AG20443 (cell line): ENCODE measurements at places on chromosomes 6 and 20.

GRCh38 chr6:37200085-37200484, 30.1 kb downstream of the PIM1 start:
- DNase-seq, result no peak

DNA sequence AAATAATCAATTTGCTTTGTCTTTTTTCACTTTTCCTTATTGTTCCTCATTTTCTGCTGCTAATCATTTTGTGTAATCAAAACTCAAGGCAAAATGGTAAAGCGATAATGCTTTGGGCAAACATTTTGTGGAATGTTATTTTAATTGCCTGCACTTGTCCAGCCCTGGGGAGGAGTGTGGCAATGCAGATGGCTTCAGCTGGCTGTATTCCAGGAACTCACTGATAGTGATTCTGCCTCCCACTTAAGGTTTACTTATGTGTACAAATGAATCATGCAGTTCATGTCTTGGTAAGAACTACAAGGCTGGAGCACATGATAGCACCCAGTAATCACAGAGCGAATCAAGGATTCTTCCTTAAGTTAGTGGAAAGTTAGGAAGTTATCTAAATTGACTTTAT, 107.8 kb downstream of the COL19A1 start:
- DNase-seq, result no peak

GRCh38 chr6:168133168-168133561, 54.2 kb upstream of the FRMD1 start:
- peak; percentile 85 for DNase-seq

- DNase-seq, result no peak
These were observed 10.2 kb upstream of the SRPK1 start for GRCh38 chr6:35931120-35931561.

DNA sequence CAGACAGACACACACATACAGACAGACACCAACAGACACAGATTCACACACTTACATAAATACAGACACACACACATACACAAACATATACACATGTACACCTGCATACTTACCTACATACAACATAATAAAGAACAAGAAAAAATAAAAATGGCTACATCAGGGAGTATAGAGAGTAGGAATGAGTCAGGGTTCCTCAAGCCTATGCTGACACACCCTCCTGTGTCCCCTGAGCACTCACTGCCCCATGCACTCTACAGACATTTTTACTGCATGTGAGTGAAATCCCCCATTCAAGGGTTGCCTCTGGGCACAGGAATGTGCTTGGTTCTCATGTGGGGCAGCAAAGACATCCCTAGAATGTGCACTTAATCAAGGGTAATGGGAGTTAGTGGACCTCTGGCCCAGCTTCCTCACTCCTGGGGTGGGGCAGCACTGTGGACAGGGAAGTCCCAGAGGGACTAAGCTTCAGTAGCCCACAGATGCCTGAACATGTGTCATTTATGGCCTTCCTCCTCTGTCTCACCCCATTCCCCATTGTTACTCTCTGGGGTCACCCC, 185.9 kb upstream of the FOXA2 start:
- DNase-seq, result no peak

- DNase-seq, result peak; percentile 64
These were observed 37.6 kb downstream of the RSPH3 start for GRCh38 chr6:158962371-158962770.

GRCh38 chr20:42308171-42308570, 690.0 kb upstream of the CHD6 start:
- no peak for DNase-seq

DNA sequence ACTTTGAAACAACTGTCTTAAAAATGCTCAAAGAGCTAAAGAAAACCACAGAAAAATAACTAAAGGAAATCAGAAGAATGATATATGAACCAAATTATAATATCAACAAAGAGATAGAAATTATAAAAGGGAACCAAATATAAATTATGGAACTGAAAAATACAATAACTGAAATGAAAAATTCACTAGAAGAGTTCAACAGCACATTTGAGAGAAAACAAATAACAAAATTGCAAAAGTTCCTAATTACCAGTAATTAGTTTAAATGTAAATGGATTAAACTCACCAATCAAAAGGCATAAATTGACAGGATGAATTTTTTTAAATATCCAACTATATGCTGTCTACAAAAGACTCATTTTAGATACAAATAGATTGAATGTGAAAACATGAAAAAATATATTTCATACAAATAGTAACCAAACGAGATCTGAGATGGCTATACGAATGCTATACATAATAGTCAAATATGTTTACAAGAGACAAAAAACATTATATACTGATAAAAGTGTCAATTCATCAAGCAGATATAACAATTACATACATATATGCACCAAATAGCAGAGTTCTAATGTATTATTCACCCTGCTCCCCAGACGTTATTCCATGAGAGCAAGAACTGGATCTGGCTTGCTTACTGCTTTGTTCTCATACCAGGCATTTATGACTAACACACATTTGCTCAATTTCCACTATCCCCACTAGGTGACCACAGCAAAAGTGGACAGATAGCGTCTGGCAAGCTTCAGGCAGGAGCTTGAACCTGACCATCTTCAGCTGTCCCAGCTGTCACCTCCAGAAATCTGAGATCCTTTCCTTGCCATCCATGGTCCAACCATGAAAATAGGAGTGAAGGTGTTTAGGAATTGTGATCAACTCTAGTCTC, 72.4 kb upstream of the SIRPA start:
- DNase-seq, result peak; percentile 30

- peak; percentile 80 for DNase-seq
These were observed 91.8 kb upstream of the NHSL1 start for GRCh38 chr6:138590796-138591709.

- DNase-seq, result no peak
These were observed 23.8 kb downstream of the NRSN1 start for GRCh38 chr6:24149836-24150235.

GRCh38 chr20:13205425-13205824, 15.6 kb upstream of the ISM1 start:
- no peak for DNase-seq

GRCh38 chr6:109081026-109081425, 13.6 kb downstream of the SESN1 start:
- no peak for DNase-seq

- DNase-seq, result no peak
These were observed 3.7 kb upstream of the MMP9 start for GRCh38 chr20:46004889-46005473.
